Activated CD8-positive, alpha-beta memory T cell treated with anti-CD3 and anti-CD28 coated beads for 4 hours (primary cell): ENCODE measurements at places on chromosomes 3 and 15.

DNA sequence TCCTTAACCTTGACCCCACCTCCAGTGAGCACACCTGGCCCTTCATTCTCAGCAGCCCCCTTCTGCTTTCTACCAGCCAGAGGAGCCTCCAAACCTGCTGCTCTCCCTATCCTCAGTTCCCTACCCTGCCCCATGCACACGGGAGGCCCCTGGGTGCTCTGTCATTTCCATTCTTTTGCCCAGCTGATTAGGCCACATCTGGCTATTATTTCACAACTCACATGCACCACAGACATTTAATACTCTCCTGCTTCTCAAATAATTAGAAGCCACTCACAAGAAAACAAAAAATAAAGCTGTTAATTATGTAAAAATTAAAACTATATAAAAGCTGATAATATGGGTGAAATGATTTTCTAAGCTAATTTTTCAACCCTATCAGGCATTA, 50.7 kb downstream of the MYLK start:
- DNase-seq: no peak

- DNase-seq: no peak
These were observed 67.2 kb upstream of the POLG start for GRCh38 chr15:89401631-89402517.

GRCh38 chr3:59957150-59957549, 907.3 kb upstream of the CFAP20DC start:
- DNase-seq: no peak

- DNase-seq: no peak
These were observed 62.2 kb upstream of the MRPS22 start for GRCh38 chr3:139281522-139282196.

GRCh38 chr3:180382638-180383180, 219.3 kb upstream of the TTC14 start:
- DNase-seq: no peak

DNA sequence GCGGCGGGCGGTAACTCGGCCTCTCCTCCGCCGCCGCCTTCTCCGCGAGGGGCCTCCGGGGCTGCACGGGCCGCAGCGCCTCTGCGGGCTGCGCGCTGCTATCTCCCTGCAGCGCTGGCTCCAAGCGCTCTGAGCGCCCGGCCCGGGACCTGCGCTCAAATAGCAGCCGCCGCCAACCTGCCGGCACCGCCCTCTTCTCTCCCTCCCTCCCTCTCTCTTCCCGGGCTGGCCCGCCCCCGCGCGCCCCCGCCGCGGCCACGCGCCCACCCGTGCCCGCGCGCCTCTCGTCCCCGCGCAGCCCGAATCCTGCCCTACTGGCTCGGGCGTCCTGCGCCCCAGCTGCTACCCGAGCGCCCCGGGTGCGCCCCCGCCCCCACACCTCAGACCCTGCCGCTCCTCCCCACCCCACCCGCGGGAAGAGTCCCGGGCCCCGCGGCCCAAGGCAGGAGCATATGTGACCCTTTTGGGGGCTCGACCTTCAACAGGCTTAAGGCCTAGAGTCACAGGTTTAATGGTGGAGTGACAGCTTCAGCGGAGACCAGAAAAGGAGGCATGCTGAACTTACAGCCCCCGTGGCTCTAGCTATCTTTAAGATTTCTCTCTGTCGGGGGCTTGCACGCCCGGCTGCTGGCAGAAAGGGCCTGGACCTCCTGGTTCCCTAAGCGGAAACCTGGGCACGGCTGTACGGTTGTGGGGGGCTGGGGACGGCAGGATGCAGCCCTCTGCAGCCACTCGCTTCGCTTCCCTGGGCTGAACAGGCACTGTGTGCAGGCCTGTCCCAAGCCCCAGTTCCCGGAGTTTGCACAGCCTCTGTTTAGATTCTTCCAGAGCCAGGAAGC, at the start of gene CACNA2D2:
Gene CACNA2D2 (minus strand): TSS at position 131 of the 839 bp plus-strand sequence. CDS start 211 bp downstream, outside the sequence.
- DNase-seq: peak; percentile 36

GRCh38 chr3:170714122-170714521, 128.2 kb upstream of the SLC7A14 start:
- no peak for DNase-seq

- no peak for DNase-seq
These were observed 254.5 kb downstream of the NLGN1 start for GRCh38 chr3:173652093-173652492.

GRCh38 chr15:62569460-62570404, 404.6 kb upstream of the C2CD4B start:
- DNase-seq: no peak

DNA sequence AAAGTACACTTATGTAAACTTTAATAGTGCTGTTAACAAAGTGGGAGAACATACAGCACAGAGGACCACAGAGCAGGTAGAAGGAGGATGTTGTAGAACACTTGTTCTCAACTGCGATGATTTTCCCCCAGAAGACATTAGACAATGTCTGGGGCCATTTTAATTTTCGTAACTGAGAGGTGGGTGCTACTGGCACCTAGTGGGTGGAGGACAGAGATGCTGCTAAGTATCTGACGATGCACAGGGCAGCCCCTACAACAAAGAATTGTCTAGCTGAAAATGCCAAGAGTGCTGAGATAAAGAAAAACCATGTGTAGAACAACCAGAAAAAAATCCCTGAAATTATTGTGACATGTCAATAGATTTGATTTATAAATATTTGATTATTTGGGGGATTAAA, 5.0 kb upstream of the KBTBD8 start:
- no peak for DNase-seq

DNA sequence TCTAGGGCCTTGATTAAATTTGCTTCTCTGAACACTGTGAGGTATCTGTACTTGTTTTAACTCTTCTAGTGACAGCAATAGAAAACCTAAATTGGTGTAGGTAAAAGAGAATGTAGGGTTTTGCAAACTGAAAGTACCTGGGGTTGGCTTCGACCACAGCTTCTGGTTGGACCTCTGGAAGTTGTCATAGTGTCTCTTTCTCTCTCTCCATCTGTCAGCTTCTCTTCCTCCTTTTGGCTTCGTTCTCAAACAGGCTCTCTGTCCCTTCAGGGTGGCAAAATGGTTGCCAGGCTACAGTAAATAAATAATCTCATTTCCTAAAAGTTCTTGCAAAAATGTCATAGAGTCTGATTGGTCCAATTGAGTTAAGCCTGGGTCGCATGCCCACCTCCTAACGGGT, 149.3 kb upstream of the CTDSPL start:
- DNase-seq: no peak

GRCh38 chr3:71039332-71039731, 544.2 kb downstream of the FOXP1 start:
- no peak for DNase-seq

GRCh38 chr3:14403619-14404155, 1.3 kb downstream of the SLC6A6 start:
- no peak for DNase-seq

DNA sequence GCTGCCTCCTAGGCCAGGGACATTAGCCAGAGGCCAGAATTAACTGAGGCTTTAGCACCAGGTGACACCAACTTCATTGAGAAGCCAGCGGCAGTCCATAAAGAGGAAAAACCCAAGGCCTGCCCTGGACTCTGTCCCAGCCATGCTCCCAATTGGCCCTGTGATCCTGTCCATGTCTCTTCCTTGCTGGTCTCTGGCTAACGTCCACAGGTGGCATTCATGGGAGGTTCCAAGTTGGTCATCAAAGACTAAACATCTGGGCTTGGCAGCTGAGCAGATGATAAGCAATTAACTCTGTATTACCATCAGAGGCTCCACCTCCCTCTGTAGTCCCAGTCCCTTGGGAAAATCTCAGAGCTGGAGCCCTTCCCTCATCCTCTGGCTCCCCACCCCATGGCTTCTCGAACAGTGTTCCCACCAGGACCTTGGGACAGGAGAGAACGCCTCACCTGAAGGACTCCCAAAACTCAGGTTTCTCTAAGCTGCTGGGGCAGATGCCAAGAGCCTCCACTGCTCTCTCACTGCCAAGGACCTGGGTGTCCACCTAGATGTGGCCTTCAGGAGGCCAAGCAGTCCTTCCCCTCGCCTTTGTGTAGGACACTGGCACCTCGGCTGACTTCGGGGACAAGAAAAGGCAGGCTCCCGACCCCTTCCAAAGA, 40.4 kb downstream of the GOLGA6A start:
- no peak for DNase-seq

- DNase-seq: no peak
These were observed 13.8 kb downstream of the SQOR start for GRCh38 chr15:45648521-45649200.

GRCh38 chr15:64892847-64893403, 18.8 kb upstream of the ANKDD1A start:
- no peak for DNase-seq

GRCh38 chr15:101028772-101029438, 109.7 kb downstream of the LRRK1 start:
- DNase-seq: no peak

GRCh38 chr15:64931381-64931780, 19.7 kb downstream of the ANKDD1A start:
- DNase-seq: no peak

GRCh38 chr3:45434996-45435395, 46.6 kb downstream of the LARS2 start:
- DNase-seq: no peak

DNA sequence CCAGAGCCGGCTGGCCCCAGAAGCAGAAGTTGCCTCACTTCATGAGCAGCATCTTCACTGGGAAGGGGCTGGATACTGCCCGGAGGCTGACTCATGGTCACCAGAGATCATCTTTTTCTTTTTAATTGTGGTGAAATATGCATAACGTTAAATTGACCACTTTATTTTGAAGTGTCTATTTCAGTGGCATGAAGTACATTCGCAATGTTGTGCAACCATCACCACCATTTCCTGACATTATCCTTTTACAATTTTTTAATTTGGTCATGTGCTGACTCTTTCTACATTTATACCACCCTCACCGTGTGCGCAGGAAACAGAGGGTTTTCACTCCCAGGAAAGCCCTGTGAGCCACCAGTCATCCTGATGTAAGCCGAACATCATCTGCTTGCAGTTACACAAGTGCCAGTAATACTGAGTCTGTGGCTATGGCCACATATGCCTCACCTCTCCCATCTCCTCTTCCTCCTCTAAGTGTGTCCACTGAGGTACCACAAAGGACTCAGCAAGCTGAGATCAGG, 51.6 kb upstream of the ABHD17C start:
- DNase-seq: no peak

DNA sequence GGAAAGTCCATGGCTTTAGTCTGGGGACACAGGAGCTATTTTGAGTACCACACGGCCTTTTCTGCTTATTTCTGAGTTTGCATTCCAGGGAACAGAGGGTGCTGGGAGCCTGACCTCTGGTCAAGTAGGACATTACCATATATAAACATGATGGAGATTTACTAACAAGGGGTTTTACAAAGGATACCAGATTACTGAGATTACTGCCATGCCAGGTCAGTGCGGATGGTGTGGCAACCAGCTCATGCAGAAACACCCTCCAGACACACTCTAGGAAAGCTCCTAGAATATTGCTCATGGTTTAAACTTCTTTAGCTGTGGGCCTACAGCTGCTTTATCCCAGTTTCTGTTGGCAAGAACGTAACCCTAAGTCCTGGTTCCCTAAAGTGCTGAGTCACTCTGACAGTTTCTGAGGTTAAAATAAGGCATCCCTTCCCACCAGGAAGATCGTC, 54.3 kb upstream of the AGTR1 start:
- DNase-seq: no peak

- no peak for DNase-seq
These were observed 69.1 kb upstream of the PROK2 start for GRCh38 chr3:71854096-71854495.

- peak; percentile 57 for DNase-seq
These were observed at the start of gene CD96 for GRCh38 chr3:111541911-111542483. TSS of gene CD96 (plus strand) at chr3:111542197. CDS start at chr3:111542249, 52 bp downstream.

DNA sequence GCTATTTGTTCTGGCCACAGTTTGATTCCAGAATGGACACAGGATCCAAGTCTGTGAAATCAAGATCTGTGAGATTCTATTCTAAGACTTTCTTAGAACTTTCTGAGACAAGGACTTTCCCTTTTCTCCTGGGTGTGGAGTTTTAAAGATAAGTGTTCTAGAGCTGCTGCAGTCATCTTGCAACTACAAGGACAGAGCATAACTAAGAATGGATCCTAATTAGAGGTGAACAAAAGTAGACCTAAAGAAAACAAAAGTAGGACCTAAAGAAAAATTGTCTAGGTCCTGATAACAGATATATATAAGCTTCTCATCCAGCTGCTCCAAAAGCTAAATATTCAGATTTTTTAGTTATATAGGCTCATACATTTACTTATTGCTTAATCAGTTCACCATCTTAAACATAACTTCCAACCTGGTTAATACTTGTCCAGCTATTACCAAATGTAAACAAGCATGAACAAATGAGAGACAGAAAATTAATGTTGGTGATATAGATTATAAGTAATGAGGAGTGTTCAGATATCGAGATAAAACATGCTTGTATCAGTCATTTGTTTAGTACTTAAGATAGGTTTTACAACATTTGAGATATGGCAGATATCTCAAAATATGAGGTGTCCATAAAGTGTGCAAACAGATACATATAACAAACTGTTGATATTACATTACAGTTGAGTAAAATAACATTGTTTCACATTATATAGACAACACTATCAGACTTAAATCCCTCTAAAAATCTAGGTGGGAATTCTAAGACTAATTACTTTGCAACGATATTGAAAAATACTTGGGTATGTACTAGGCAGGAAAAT, 75.1 kb downstream of the CD200 start:
- no peak for DNase-seq

DNA sequence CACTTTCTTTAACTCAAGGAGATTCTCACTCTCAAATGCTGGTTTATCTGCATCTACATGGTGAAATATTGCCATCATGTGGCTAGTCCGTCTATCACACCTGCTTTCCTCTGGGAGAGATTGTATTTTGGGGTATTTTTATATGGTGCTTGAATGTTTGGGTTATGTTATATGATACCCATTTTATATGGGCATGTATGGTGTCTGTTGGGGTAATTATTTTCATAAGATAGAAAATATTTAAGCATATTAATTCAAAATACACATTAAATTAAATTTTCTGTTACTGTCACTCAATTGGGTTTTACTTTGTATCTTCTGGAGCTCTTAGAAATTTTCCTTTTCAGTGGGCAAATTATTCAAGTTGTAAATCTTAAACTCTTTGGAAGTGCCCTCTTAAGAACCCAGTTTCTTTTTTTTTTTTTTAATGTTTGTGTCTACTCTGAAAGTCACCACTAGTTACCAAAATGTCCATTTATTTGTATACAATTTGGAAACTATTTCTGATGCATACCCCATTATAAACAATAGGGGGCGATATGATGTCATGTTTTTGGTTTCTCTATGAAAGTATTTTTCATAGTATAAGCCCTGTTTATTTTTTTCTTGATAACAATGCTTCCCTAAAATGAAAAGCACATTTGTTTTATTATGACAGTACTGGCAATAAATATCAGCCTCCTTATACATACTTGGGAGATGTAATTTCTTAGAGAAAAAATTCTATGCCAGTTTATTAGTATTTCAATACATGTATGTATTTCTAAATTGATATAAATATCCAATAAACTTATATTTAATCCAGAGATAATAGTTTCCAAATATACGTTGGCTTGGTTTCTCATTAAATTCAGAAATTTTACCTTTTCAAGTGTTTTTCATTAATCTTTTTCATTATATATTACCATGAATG, 36.1 kb upstream of the PLSCR5 start:
- DNase-seq: no peak

GRCh38 chr15:40006003-40006402, 33.0 kb downstream of the SRP14 start:
- DNase-seq: no peak
